ENCODE measurements at places on chromosomes 7 and 10. TPM values are rescaled to one million over a fixed set of nuclear protein-coding genes. Genes with fewer than 3 reads are reported as not detected.

- DNase-seq, result no peak
These were observed 124.4 kb upstream of the SP8 start for GRCh38 chr7:20911081-20911480.

- DNase-seq, result no peak
These were observed 66.4 kb downstream of the CDH23 start for GRCh38 chr10:71463111-71463510.

- DNase-seq, result peak; percentile 37
These were observed 17.2 kb upstream of the MYL7 start for GRCh38 chr7:44158096-44158872.

GRCh38 chr7:55474944-55475854 lies 97.1 kb downstream of the VOPP1 start:
- DNase-seq, result peak; percentile 53

- DNase-seq, result no peak
These were observed 1163.4 kb downstream of the CNTNAP2 start for GRCh38 chr7:147279964-147280374.

- no peak for DNase-seq
These were observed 22.5 kb upstream of the VAX1 start for GRCh38 chr10:117160567-117160966.

- DNase-seq, result no peak
These were observed 73.2 kb downstream of the SRI start for GRCh38 chr7:88146616-88147015.

DNA sequence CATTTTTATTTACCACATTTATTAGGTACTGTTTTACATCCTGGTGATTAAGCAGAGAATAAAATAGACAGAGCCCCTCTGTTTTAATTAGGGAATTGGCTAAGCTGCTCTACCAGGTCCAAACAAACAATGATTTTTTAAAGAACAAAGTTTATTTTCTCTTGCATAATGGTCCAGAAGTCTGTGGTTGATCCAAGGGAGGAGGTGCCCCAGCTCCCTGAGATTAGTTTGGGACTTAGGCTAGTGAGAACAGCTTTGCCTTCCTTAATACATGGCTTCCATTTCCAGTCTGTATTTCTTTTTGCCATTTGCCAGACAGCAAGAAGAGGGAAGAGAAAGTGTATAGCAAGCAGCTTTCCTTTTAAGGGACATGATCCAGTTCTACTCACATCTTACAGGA lies 2.9 kb upstream of the MIOS start:
- DNase-seq, result no peak

GRCh38 chr7:19775578-19775977 lies 2.2 kb upstream of the TMEM196 start:
- DNase-seq, result no peak

- no peak for DNase-seq
These were observed 18.4 kb upstream of the SORCS3 start for GRCh38 chr10:104622598-104623209.

DNA sequence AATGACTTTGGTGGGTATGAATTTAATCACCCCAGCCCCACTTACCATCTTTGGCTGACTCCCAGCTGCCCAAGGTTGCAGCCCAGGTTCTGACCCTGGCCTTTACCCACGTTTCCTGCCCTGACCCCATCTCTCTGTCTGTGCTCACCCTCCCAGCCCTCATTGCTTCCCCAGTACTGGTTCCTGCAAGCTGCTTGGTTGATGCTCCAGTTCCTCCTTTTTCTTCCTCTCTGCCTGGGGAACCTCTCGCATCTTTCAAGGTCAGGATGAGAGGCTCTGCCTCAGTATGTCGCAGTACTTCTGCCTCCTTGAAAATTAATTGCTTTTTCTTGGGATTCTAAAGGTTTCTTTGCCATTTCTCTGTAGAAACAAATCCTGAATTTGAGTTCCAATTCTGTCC lies 263.8 kb upstream of the ZNF32 start:
- DNase-seq, result no peak

- DNase-seq, result no peak
These were observed 38.8 kb downstream of the TACR2 start for GRCh38 chr10:69377933-69378332.

GRCh38 chr7:22329816-22330524 lies 27.0 kb downstream of the RAPGEF5 start:
- DNase-seq, result no peak

GRCh38 chr7:77538281-77539212 lies 1.5 kb downstream of the PTPN12 start:
- peak; percentile 86 for DNase-seq

GRCh38 chr10:54009672-54010071 lies 791.4 kb downstream of the PCDH15 start:
- DNase-seq, result no peak

- DNase-seq, result no peak
These were observed 174.3 kb downstream of the EMX2 start for GRCh38 chr10:117716889-117717288.

GRCh38 chr7:69630292-69630691 lies 32.0 kb downstream of the AUTS2 start:
- DNase-seq, result no peak

DNA sequence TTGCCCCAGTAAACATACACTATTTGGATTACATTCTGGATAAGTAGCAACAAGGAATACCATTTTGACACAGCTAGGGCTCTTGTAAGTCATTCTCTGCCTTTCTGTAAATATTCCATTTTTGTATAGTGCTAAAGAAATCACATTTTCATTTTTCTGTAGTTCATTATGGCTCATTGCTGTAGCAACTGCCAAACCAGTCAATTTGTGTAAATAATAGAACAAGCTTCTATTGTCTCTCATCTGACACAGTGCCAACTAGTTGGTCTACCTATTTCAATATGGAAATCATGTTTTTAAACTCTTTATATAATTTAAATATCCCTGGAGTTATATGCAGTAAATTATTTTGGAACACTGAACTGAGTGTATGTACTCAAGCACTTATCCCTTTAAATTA lies 193.7 kb downstream of the RELN start:
- no peak for DNase-seq

DNA sequence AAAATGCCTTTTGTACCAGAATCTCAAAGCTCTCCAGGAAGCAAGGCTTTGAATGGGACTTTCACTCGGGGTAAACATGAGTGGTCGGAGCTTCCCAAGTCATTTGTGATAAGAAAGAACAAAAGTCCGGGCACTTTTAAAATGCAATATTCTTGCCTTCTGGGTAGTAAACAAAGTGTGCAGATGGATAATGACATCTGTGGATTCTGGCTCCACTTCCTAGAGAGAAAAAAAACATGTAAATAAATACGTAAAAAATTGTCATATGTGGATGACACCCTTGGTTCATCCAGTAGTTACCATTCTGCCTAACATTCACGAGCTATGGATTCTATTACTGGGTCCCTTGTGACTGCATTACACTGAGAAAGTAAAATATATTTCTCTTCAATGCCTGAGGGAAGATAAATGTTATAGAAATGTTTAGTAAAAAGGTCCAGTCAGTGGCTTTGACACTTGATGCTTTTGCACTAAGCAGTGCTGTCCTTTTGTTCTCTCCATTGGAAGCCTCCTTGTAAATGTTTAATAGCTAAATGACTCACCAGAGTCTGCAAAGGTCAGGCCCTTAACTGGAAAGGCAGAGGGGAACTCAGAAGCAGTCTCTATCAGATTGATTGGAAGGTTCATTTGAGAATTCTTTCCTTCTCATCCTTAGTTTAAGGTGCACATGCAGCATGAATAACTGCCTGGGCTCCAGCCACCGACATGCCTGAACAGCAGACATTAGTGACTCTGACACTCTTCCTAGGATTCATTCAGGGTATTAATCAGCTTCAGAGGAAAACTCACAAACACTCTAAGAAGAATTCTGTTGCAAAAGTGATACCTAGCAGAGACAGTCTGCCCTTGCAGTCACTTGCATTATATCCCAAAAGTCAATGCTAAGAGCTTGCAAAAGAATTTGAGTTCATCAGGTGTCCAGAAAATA lies 11.7 kb upstream of the EDRF1 start:
- peak; percentile 8 for DNase-seq

GRCh38 chr7:126411821-126412383 lies 840.8 kb downstream of the GRM8 start:
- DNase-seq, result no peak

DNA sequence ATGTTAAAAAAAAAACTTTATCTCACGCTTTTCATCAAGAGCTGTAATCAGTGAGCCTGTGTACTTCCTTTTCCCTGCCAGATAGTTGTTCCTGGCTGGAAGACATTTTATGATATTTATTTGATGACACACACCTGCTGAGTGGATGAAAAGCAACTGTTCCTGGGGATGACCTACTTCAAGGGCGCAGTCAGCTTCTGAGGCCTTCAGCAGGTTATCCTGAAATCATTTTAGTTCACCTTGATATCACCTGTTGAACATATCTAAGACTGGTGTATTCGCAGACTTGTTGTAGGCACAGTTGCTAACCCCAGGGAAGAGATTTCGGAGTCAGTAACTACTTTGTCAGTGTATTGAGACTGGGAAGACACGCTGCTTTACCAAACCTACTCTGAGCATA lies 234.5 kb upstream of the TCF7L2 start:
- no peak for DNase-seq

CUBN gene
- total RNA-seq, result 0.16 TPM

DYDC2 gene
- total RNA-seq, result not detected

SUV39H2 gene
- total RNA-seq, result 46.0 TPM

CYP26C1 gene
- total RNA-seq, result not detected

LBX1 gene
- total RNA-seq, result not detected

CALML5 gene
- total RNA-seq, result not detected

GTF2IRD1 gene
- 21.2 TPM for total RNA-seq

ASB15 gene
- 1.4 TPM for total RNA-seq

OPALIN gene
- total RNA-seq, result not detected
